H9 (cell line): ENCODE measurements at places on chromosomes 7 and 10.

- no peak overlapping the region for H3K27ac ChIP-seq
- no peaks in the 10 kb centered on the region for H3K36me3 ChIP-seq
- no peak for DNase-seq
- H3K27me3 ChIP-seq, result no peaks in the 10 kb centered on the region
- no peak overlapping the region for H3K4me3 ChIP-seq
These were observed 24.4 kb upstream of the ETV1 start for GRCh38 chr7:14013898-14014297.

DNA sequence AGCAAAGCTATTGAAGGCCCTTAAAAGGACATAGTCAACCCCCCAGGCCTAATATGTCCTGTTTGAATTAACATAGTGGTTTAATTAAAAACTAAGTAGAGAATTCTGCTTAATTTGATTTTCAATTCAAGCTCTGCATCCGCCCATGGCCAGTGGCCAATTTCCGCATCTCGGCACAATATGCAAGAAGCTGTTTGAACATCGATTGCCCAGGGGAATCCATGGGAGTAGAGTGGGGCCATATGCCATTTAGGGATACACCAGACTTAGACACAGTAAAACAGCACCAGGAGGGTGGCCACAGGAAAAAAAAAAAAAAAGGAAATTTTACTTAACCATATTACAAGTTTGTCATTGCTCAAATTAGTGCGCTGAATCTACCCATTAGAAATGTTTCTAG, 100.4 kb downstream of the LMBR1 start:
- no peak overlapping the region for H3K27ac ChIP-seq
- no peaks in the 10 kb centered on the region; the same call in 1 of the 2 replicates for H3K27me3 ChIP-seq
- H3K36me3 ChIP-seq, result no peaks in the 10 kb centered on the region

DNA sequence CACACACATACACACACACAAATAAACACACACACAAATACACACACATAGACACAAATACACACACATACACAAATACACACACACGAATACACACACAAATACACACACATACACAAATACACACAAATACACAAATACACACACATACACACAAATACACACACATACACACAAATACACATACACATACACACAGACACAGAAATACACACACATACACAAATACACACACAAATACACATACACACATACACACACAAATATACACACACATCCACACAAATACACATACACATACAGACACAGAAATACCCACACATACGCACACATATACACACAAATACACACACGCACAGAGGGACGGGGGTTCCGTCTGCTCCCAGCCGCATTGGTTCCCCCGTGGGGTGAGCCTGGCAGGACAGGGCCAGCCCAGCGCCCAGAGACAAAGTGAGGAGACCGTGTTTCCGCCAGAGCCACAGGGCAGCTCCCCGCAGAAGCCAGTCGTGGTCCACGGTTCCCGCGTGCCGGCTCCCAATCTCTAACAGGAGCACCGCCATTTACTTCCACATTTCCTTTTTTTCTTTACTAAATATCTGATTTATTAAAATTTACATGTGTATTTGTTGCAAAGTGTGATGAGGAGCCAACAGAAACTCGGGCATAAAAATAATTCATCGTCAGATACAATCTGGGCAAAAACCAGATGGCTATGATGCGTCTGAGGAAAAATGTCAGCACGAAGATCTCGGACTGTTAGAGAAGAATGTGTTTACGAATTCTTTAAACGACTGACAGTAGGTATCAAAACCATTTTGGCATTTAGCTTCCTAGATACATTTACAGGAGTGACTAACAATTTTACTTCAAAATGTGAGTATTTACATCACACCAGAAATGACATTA, 3.1 kb upstream of the KNDC1 start:
- no peak overlapping the region for H3K27ac ChIP-seq
- H3K4me1 ChIP-seq, result peaks cover 3% of the 10 kb centered on the region; the same call in 1 of the 2 replicates
- no peak for DNase-seq
- no peak overlapping the region for H3K4me3 ChIP-seq

DNA sequence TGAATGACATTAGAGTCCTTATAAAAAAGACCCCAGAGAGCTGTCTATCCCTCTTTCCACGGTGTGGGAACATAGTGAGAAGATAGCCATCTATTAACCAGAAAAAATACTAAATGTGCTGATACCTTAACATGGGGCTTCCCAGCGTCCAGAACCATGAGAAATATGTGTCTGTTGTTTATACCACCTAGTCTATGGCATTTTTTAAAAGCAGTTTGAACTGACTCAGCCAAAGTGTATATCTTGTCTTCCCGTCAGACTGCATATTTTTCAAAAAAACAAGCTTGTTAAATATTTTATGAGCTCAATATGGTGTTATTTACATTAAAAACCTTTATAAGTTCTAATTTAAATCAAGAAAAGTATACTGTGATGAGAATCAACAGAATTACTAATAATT, 255.3 kb downstream of the HGF start:
- H3K4me3 ChIP-seq, result no peak overlapping the region
- no peaks in the 10 kb centered on the region for H3K27me3 ChIP-seq
- no peaks in the 10 kb centered on the region for H3K36me3 ChIP-seq
- H3K27ac ChIP-seq, result no peak overlapping the region
- DNase-seq, result no peak

DNA sequence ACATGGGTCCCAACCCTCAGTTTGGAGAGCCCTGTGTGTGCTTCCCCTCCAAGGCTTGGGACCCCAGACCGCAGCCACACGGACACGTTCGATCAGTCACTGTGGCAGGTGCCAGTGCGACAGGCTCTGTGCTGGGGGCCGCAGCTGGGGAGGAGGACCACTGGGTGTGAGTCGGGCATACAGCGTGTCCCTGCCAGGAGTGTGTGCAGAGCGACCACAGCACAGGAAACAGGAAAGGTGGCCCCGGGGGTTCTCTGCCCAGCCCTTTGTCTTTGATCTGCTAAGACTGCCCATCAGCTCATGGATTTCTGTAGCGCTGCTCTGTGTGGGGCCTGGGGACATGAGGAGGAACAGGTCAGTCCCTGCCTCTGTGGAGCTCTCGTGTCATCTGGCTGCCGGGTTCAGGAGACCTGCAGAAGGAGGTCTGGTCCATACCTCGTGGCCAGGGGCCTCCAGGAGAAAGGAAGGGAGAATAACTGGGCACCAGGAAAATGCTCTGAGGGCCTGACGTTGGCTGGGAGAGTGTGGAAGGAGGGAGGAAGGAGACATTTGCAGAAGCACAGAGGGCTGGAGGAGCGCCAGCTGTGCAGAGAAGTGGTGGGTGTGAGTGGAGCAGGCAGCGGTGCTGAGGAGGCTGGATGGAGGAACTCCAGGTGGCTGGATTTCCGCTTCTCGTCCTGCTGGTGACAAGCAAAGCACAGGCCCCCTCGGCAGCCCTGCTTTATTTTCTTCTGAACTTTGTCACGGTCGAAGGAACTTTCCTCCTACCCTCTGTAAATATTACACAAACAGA, 4.1 kb downstream of the NUDT1 start:
- H3K4me3 ChIP-seq, result no peak overlapping the region
- H3K27ac ChIP-seq, result no peak overlapping the region
- H3K27me3 ChIP-seq, result no peaks in the 10 kb centered on the region
- DNase-seq, result no peak
- no peaks in the 10 kb centered on the region; the same call in 1 of the 2 replicates for H3K4me1 ChIP-seq

DNA sequence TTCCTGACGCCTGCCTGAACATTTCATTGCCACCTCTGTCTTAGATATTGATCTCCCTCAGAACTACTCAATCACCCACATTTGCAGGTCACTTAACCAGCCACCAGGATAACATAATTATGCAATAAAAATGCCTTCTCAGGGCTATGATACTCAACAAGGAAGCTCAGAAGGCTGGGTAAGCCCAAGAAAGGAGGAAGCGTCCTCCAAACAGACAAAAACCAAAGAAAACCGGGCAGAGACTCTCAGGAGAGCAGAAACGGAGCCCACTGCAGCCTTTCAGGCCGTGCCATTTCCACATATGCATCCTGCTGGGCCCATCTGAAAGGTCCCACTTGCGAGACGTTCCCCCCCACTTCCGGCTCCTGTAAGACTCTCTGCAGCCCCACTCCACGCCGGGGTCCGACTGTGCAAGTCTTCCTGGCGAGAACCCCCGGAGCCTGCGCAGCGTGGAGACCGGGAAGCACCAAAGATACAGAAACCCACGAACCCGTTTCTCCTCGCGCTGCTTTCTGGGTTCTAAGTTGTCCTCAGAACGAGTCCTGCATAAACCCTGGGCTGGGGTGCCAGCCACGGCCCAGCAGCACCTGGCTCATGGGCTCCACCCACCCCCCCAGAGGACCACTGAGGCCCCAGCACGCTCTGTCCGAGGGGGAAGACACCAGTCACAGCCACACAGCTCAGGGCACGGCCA, 83.7 kb downstream of the DIP2C start:
- H3K4me3 ChIP-seq, result no peak overlapping the region
- no peak for DNase-seq
- no peaks in the 10 kb centered on the region for H3K36me3 ChIP-seq
- H3K27ac ChIP-seq, result no peak overlapping the region
- no peaks in the 10 kb centered on the region for H3K27me3 ChIP-seq
- H3K4me1 ChIP-seq, result no peaks in the 10 kb centered on the region; the same call in 1 of the 2 replicates

GRCh38 chr10:73456187-73456890, 23.0 kb upstream of the MSS51 start:
- H3K27me3 ChIP-seq, result no peaks in the 10 kb centered on the region
- no peak overlapping the region for H3K27ac ChIP-seq
- H3K36me3 ChIP-seq, result peaks cover 21% of the 10 kb centered on the region
- no peak for DNase-seq
- H3K4me1 ChIP-seq, result no peaks in the 10 kb centered on the region

GRCh38 chr7:140982508-140982907, 32.2 kb downstream of the MRPS33 start:
- no peaks in the 10 kb centered on the region for H3K36me3 ChIP-seq
- no peaks in the 10 kb centered on the region for H3K4me1 ChIP-seq
- H3K4me3 ChIP-seq, result no peak overlapping the region
- H3K27ac ChIP-seq, result no peak overlapping the region

- no peaks in the 10 kb centered on the region; the same call in 1 of the 2 replicates for H3K27me3 ChIP-seq
- no peaks in the 10 kb centered on the region for H3K4me1 ChIP-seq
- no peak overlapping the region for H3K27ac ChIP-seq
- H3K36me3 ChIP-seq, result no peaks in the 10 kb centered on the region
- no peak for DNase-seq
These were observed 3.7 kb downstream of the ADAM8 start for GRCh38 chr10:133272964-133273420.

- no peak overlapping the region for H3K4me3 ChIP-seq
- DNase-seq, result no peak
- H3K36me3 ChIP-seq, result no peaks in the 10 kb centered on the region
- H3K27me3 ChIP-seq, result no peaks in the 10 kb centered on the region
These were observed 35.1 kb downstream of the MACROH2A2 start for GRCh38 chr10:70087616-70088307.

- H3K36me3 ChIP-seq, result no peaks in the 10 kb centered on the region
- no peak overlapping the region for H3K27ac ChIP-seq
- DNase-seq, result no peak
- no peaks in the 10 kb centered on the region for H3K27me3 ChIP-seq
These were observed 38.7 kb upstream of the ANK3 start for GRCh38 chr10:60428387-60428737.

GRCh38 chr10:12960334-12960898, 41.1 kb downstream of the CCDC3 start:
- no peak for DNase-seq
- no peak overlapping the region for H3K27ac ChIP-seq
- H3K4me3 ChIP-seq, result no peak overlapping the region
- peaks cover 7% of the 10 kb centered on the region for H3K36me3 ChIP-seq
- no peaks in the 10 kb centered on the region for H3K27me3 ChIP-seq

DNA sequence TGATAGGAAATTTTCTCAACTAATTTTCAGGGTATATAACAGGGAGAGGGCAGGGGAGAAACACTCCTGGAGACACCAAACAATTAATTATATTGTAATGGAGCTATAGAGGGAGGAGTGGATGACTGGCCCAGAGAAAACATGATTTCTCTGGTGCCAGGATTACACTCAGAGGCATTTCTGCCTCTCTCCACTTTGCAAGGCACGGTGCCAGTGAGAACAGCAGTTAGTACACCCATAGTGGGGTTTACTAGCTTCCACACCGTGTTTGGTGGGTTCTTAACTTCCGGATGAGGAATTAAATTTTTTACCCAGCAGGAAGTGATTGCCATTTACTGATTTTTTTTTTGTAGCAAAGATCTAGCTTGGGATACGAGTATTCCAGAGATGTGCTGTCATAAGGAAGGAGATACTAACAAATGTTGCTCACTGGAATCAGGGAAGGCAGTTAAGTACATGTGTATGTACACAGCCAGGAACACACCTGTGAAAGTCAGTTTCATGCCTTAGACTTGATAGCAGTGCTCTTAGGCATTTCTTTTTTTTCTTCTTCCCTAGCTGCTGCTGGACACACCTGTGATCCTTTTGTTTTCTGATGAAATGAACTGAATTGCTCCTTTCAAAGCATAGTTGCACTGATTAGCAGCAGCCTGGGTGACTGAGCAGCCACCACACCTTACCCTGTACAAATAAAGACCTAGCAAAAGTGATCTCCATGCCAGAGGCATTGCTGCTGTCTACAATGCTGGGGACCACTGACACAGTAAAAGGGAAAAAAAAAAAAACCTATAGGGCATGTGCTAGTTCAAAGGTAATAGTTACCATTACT, 58.1 kb downstream of the POLL start:
- peaks cover 5% of the 10 kb centered on the region; the same call in 1 of the 2 replicates for H3K36me3 ChIP-seq
- DNase-seq, result no peak
- no peak overlapping the region for H3K27ac ChIP-seq

- H3K4me1 ChIP-seq, result peaks cover 3% of the 10 kb centered on the region; the same call in 1 of the 2 replicates
- peaks cover 3% of the 10 kb centered on the region; the same call in 1 of the 2 replicates for H3K36me3 ChIP-seq
- DNase-seq, result no peak
- H3K27ac ChIP-seq, result no peak overlapping the region
- no peaks in the 10 kb centered on the region for H3K27me3 ChIP-seq
These were observed 58.7 kb downstream of the INPP5F start for GRCh38 chr10:119784340-119785067.
